ENCODE measurements at places on chromosomes 1 and 21. TPM values are rescaled to one million over a fixed set of nuclear protein-coding genes. Genes with fewer than 3 reads are reported as not detected.

UTS2 gene
- not detected for total RNA-seq

RGSL1 gene
- total RNA-seq = not detected

- no peak for DNase-seq
Observed at GRCh38 chr1:48761986-48762385, 14.7 kb downstream of the BEND5 start.

GRCh38 chr1:109889094-109889493 lies 21.6 kb upstream of the CSF1 start:
- no peak for DNase-seq

DNA sequence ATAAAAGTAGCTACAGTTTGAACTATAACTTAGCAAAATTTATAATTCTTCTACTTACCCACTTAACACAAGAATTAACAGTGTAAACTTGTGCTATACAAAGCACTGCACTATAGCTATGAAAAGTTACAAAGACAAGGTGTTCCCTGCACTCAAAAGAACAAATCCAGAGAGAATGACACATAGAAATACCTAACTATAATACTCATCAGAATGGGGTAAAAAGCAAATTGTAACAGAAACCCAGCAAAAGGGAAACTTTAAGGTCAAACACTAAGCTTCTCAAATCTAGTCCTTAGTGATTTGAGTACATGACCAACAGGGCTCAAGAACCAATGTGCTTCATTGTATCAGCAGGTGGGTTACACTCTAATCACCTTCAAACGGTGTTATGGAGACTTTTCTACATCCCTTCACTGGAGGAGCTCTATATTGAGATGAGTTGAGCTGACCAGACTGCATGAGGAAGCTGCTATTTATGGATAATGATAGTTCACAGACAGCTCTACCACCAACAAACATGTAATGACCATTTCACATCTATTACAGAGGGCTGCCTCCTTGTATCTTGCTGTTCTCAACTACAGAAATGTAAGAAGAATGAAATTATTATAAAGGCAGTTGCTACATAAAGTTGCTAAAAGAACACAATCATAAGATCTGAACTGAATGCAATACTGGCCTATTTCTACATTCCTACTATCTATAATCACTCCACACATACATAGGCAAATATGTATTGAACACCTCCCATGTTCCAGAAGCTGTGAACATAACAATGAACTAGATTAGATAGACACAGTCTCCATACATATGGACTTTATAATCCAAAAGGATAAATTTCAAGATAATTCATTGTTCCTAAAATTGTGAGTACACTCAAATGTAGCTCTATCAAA lies 47.6 kb downstream of the PIK3R3 start:
- peak; percentile 79 for DNase-seq

GRCh38 chr1:46490656-46491442 lies 1.2 kb downstream of the DMBX1 start:
- DNase-seq = no peak

CFAP45 gene
- 1.3 TPM for total RNA-seq

PLOD1 gene
- 84.0 TPM for total RNA-seq

GRCh38 chr1:201914456-201915235 lies 25.9 kb downstream of the SHISA4 start:
- DNase-seq = no peak

TRAPPC10 gene
- total RNA-seq = 24.3 TPM

DNA sequence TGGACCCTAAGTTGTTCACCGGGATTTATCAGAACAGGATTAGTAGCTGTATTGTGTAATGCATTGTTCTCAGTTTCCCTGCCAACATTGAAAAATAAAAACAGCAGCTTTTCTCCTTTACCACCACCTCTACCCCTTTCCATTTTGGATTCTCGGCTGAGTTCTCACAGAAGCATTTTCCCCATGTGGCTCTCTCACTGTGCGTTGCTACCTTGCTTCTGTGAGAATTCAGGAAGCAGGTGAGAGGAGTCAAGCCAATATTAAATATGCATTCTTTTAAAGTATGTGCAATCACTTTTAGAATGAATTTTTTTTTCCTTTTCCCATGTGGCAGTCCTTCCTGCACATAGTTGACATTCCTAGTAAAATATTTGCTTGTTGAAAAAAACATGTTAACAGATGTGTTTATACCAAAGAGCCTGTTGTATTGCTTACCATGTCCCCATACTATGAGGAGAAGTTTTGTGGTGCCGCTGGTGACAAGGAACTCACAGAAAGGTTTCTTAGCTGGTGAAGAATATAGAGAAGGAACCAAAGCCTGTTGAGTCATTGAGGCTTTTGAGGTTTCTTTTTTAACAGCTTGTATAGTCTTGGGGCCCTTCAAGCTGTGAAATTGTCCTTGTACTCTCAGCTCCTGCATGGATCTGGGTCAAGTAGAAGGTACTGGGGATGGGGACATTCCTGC lies 3.9 kb upstream of the OLFML3 start:
- DNase-seq = no peak

DNA sequence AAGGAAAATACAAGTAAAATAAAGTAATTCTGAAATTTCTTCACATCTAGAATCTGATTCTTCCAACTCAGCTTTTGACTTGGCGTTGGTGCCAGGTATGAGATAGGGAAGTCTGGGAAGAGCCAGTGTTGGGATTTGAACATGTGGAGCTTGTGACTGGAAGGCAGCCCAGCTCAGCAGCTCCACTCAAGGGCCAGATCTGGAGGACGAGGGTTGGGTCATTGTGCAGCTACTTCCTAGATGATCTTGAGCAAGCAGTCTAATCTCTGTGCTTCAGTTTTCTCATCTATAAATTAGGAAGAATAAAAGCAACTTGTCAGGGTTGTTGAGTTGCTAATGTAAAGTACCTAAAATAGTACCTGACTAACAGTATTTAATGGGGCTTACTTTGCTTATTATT lies 5.0 kb downstream of the ADARB1 start:
- DNase-seq = no peak
